Eye (tissue), 1 donor: ENCODE measurements at places on chromosomes 2 and 18.

GRCh38 chr2:171787333-171788072 lies 100.2 kb downstream of the DYNC1I2 start:
- no peak for DNase-seq

DNA sequence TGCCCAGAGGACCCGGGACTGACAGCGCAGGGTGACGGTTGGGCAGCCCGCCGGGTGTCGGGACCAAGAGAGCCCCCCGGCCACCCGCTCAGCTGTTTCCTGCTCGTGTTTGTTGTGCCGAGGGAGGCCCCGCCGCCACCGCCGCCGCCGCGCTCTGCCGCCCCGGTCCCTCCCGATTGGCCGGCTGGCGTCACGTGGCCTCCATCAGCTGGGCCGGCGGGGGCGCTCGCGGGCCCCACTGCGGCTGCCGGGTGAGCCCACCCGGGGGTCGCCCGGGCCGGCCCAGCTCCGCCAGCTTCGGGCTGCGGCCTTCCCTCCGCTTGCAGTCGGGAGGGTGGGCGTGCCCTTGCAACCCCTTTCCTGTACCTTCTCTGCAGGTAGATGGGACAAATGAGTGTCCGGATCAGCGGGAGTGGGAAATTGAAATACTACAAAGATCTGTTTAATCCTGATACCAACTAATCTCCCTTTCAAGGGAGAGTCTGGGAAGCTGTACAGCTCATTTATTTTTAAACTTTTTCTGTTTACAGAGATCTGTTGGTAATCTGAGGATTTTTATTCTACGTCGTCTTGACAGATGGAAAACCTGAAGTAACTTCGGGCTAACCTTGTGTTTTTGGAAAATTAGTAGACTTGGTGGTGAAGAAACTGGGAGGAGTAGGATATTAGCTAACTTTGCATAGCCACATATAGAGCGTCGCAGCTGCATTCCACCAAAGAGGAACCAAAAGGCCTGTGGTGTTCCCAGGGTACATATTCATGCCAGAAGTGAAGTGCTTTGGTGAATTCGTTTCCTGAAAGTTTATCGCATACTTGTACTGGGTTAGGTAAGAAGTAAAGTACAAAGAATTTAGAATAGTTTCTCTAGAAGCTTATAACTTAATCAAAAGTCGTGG lies 1.2 kb downstream of the YPEL5 start:
- peak; percentile 93 for DNase-seq

GRCh38 chr2:231992888-231993287 lies 31.4 kb downstream of the DIS3L2 start:
- no peak for DNase-seq

GRCh38 chr2:10033251-10034006 lies 9.9 kb upstream of the KLF11 start:
- DNase-seq, result no peak

DNA sequence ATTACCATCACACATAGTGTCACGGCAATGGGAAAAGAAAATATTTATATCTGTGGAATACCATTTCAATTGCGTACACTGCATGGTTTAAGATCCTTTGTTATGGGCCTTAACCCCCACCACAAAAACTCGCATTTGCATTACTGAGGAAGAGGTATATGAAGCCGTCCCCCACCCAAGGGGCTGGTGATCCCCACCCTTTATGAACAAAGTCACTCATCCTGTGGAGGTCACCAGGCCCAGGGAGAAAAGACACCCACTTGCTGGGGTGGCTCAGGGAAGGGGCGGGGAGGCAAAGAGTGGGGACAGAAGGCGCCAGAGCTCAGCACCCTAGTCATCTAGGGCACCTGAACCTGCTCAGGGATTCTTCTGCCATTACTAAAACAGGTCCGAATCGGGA lies 133.8 kb downstream of the ZNF516 start:
- DNase-seq, result no peak

GRCh38 chr2:136363470-136363869 lies 245.5 kb upstream of the CXCR4 start:
- no peak for DNase-seq

GRCh38 chr18:31977270-31977872 lies 34.4 kb upstream of the TRAPPC8 start:
- DNase-seq, result peak; percentile 64

- DNase-seq, result no peak
Measured at GRCh38 chr2:58918141-58918540, 677.0 kb upstream of the FANCL start.

- DNase-seq, result no peak
Measured at GRCh38 chr2:137675584-137676327, 288.5 kb upstream of the HNMT start.

GRCh38 chr2:235576337-235576910 lies 82.6 kb downstream of the AGAP1 start:
- no peak for DNase-seq

DNA sequence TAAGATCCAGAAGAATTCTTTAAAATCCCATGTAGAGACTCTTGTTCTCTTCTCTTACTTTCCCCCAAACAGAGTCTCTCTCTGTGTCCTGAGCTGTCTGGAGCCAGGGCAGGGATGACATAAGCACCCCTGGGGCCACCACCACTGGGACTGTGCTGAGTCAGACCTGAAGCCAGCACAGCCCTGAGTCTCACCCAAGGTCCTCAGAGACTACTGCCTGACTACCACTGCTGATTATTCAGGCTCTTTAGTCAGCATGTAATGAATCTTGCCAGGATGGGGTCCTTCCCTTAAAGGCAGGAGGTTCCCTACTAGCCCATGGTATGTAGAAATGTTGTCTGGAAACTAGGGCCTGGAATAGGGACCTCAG lies 34.9 kb upstream of the DYNC1I2 start:
- no peak for DNase-seq

DNA sequence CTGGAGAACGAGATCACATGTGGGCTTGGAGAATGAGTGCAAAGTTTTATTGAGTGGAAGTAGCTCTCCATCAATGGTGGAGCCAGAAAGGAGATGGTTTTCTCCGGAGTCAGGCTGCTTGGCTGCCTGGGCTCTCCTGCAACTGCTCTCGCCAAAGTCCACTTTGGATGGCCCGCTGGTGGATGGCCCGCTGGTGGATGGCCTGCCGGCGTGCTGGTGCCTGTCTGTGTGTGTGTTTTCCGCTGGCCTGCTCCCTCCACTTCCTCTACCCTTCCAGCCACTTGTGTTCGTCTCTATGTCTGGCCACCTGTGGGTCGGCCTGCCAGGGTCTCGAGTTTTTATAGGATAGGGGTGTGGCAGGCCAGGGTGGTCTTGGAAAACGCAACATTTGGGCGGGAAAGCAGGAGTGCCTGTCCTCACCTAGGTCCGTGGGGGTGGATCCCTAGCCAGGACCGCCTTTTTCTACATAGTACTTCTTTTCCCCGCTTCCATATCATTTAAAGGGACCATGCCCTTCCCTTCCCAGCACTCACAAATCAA lies 1292.1 kb upstream of the PIK3C3 start:
- no peak for DNase-seq

GRCh38 chr2:85707304-85707703 lies 13.1 kb downstream of the GNLY start:
- peak; percentile 93 for DNase-seq

DNA sequence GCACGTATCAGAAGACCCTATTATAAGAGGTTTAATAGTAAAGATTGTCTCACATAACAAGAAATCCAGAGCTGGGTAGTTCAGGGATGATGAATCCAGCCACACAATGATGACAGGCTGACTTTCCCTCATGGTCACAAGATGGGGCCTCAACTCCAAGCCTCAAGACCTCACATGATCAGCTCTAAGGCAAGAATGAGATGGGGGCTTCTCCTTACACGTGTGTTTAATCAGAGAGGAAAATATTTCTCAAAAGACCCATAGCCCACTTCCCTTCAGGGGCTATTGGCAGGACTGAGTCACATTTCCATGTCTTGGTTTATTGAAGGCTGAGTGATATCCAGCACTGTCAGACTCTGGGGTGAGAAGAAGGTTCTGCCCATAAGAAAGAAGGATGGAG lies 100.2 kb upstream of the FOSL2 start:
- no peak for DNase-seq

GRCh38 chr2:2183176-2183575 lies 147.9 kb downstream of the MYT1L start:
- DNase-seq, result peak; percentile 39

DNA sequence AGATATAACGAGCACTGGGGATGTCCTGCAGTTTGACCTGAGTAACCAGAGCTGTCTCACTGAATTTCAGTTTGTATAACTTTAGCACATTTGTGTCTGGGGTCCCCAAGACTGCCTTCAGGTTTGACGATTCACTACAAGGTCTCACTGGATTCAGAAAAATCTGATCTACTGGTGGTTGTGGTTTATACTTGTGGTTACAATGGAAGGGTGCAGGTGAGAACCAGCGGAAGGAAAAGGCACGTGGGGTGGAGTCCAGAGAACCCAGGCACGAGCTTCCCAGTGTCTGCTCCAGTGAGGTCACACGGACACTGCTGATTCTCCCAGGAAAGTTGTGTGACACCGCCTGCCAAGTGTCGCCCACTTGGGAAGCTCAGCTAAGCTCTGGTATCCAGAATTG lies 126.0 kb downstream of the ZNF236 start:
- no peak for DNase-seq

- DNase-seq, result no peak
Measured at GRCh38 chr18:987325-988186, 82.9 kb downstream of the ADCYAP1 start.

- no peak for DNase-seq
Measured at GRCh38 chr2:31267437-31268120, 33.6 kb downstream of the EHD3 start.

GRCh38 chr18:49460976-49461601 lies 644 bp upstream of the DYM start:
- DNase-seq, result no peak

DNA sequence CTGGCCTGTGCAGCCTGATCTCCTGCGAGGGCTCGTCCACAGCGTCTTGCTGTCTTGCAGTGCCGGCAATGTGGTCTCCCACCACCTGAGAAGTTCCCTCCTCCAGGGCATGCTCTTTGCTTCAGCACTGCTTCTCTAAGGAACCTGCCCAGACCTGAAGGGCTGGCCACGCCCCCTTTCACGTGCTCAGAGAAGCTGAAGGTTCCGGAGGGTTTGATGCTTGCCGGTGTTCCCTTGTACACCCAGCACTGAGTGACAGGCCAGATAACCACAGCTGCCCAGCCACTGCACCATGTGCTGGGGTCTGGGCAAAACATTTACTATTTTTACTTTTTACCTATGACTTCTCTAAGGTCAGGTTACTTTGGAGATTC lies 1.7 kb upstream of the POLR2D start:
- peak; percentile 64 for DNase-seq

DNA sequence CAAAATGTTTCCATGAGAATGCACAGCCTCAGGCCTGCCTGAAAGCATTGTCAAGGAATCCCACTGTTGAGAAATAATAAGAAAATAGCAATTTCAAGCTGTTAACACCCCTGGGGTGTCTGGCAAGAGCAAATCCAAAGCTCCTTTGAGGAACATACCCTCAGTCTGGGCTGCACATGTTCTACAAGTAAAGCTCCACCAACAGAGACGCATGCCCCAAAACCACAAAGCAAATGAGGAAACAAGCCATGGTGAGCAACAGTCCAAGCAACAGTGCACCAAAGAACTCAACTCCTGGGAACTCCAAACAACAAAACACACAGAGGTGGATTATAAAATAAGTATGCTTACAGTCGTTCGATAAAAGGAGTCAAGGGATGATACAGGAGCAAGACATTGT lies 40.3 kb downstream of the CYP27C1 start:
- DNase-seq, result no peak

DNA sequence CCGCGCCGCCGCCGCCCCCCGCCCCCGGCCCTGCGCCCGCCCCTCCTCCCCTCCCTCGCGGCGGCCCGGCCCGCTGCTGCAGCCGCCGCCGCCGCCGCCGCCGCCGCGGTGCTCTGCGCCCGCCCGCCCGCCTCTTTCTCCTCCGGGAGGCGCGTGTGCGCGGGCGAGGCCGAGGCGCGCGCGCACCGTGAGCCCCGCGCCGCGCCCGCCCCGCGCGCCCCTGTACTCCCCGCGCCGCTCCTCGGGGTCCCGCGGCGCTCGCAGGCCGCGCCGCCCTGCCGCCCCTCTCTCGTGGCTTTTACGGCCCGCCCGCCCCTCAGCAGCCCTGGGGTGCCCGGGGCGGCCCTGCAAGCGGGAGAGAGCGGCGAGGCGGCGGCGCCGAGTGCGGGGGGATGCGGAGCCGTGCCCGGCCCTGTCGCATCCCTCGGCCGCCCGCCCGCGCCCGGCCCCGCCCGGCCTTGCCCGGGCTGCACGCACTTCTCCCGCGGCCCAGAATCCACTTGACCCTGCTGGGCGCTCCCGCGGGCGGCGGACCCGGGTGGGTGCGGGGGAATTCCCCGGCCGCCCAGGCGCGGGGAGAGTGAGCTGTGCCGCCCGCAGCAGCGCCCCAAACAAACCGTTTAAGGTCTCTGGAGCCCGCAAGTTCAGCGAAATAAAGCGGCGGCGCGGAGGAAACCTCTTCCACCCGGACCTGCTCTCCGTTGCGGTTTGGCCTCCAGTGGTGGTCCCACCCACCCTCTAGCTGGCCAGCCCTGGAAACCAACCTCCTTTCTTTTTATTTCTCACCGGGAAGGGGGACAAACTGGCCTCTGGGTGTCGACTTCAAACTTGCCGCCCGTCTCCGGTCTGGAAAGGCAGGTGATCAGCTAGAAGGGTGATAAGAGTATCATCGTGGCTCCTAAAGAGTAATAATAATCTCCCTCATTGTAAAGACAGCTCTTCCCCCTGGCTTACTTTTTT lies 37.4 kb downstream of the AFF3 start:
- peak; percentile 73 for DNase-seq

DNA sequence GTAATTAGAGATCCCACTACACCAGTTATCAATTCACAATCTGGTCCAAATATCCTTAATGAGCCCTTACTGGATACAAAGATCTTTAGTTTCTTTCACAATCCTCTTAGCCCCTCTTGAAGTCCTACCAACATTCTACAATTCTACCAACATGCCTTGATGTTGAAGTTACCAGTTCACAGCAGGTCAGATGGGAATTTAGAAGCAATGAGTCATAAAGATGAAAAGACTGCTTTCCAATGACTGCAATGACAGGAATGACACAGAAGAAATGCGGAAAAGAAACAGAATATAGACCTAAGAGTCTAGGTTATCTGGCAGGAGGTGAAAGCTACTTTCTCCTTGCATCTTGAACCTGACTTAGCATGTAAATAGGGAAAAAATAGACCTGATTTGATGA lies 24.5 kb downstream of the RTTN start:
- DNase-seq, result no peak

GRCh38 chr2:237527233-237527632 lies 39.1 kb upstream of the PRLH start:
- no peak for DNase-seq

GRCh38 chr2:231069379-231070054 lies 12.8 kb downstream of the PSMD1 start:
- DNase-seq, result no peak
